CD8-positive, alpha-beta memory T cell (primary cell): ENCODE measurements at places on chromosomes 7 and 10. TPM values are rescaled to one million over a fixed set of nuclear protein-coding genes. Genes with fewer than 3 reads are reported as not detected.

The IFIT1B gene
- not detected for total RNA-seq

DNA sequence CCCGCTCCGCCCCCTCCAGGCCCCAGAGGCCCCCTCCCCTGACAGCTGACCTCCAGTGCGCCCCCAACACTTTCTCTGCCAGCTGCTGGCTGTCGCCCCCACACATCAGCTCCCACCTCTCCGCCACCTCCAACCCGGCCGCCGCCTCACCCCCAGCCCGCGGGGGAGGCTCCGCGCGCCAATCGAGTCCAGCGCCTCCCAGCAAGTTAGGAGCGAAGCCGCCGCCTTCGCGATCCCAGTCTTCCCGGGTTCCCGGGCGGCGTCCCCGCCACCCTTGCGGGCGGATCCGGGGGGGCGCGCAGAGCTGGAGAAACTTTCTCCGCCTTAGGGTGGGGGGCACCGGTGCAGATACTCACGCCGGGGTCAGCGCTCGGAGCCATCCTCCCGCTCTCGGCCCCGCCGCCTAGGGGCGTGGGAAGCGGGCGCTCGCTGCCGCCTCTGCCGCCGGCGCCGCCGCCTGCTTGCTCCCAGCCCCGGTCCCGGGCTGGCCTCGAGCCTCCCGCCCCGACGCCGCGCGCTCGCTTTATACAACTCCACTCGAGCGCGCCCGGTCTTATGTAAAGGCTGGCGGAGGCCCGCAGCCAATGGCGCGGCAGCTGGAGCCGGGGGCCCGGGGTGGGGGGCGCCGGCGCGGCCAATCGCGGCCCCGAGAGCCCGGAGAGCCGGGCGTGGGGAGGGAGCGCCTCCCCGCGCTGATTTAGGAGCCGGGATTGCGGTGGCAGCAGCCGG, at the start of gene CRTAC1:
Gene CRTAC1, minus strand, starts transcription at position 529 of the 729 bp plus-strand sequence. Its CDS starts 149 bp downstream, at position 380.
- DNase-seq = no peak

DNA sequence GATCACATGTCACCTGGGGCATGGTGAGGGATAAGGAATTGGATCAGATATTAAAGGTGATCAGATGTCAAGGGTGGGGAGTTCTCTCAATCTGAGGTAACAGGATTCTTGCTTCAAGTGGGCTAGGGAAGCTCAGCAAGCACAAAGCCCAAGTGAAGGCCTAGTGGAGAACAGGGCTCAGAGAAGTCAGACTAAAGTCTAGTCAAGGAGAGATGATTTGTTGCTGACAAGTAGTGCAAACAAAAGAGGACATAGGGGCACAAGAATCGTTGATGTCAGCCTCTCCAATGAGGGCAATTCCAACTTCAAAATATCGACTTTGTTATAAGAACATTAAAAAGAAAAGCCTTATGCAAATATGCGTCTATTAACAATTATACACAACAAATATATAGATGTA, 852.8 kb upstream of the CELF2 start:
- DNase-seq = no peak

GRCh38 chr10:88361494-88361893, 221.6 kb downstream of the RNLS start:
- DNase-seq = no peak

The FBXO24 gene
- 0.47 TPM for total RNA-seq

- DNase-seq = no peak
These were observed 34.3 kb downstream of the CDCA7L start for GRCh38 chr7:21911341-21911875.

GRCh38 chr10:11018855-11019631, 1.4 kb downstream of the CELF2 start:
- no peak for DNase-seq

- DNase-seq = no peak
These were observed at the start of gene ASAH2 for GRCh38 chr10:50251394-50251793. Gene ASAH2 (minus strand): TSS chr10:50251516. CDS start chr10:50248610, 2,906 bp downstream.

The URGCP gene
- total RNA-seq = 37.8 TPM

GRCh38 chr10:3926258-3926657, 141.2 kb upstream of the KLF6 start:
- DNase-seq = no peak

DNA sequence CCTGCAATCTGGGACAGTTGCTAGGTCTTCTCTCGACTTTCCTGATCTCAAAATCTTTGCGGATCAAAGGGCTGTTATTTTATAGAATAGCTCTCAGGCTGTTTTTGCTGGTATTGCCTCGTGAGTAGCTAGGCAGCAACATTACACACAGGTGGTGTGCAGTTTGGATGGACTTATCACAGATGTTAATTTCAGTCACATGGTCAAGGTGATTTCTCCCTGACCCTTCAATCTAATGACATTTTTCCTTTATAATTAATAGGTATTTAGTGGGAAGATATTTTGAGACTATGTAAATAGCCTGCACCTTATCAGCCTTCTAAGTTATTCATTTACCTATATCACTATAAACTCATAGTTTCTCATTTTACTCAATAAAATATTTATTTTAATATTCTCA, 309.6 kb upstream of the PRKCQ start:
- no peak for DNase-seq

DNA sequence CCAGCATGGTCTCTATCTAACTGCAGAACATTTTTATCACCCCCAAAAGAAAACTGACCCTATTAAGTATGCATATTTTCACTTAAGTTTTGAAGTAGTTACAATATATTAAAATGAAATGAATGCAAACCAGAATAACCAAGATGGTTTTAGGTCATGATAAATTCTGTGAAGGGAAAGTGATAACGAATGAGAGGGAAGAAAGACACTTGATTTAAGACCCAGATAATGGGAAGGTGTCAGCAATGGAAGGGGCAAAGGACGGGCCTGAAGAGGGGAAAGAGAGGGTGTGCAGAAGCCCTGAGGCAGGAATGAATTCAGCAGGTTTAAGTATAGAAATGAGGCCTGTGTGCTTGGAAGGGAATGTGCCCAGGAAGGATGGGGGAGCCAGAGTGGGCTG, 61.1 kb upstream of the IGFBP3 start:
- DNase-seq = no peak
